ENCODE measurements at places on chromosomes 7 and 10.

- DNase-seq, result no peak
Observed at GRCh38 chr7:121831351-121831750, 41.6 kb upstream of the PTPRZ1 start.

- DNase-seq, result no peak
Observed at GRCh38 chr10:94193466-94193924, 169.2 kb downstream of the NOC3L start.

DNA sequence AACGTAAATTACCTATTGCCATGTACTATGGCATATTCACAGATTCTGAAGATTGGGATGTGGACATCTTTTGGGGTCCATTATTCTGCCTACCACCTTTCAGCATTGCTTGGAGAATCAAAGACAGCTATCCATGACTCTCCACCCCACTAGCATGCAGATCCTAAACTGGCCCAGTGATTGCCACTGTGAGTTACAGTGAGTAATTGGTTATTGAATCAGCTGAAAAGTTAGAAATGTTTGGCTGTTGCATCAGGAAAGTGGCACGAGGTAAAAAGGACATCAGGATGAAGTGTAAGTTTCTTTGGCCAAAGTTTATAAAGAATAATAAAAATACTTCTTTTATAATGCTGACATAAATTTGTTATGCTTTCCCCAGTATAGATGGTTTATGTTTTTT lies 148.2 kb upstream of the ETV1 start:
- no peak for DNase-seq

DNA sequence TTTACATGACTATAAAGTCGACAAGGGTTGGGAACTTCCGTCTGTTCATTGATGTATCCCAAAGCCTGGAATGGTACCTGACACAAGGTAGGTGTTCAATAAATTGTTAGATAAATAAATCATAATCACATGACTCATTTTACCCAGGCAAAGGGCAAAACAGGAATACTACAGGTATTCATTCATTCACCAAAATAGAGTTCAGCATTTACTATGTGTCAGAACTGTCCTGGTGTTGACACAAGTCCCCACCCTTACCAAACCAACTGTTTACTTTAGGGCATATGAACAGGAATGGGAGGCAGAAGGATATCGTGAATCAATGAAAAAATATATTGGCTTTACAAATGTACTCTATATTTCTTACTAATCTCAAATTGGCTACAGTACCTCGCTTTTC lies 666 bp upstream of the YAE1 start:
- DNase-seq, result no peak

- DNase-seq, result no peak
Observed at GRCh38 chr7:113085781-113086390, 741 bp downstream of the GPR85 start.

Measured in stimulated activated CD4-positive, alpha-beta T cell treated with anti-CD3 and anti-CD28 coated beads, TNF-alpha, amount 100 ng/mL, for 48 hours (primary cell).